ENCODE measurements at places on chromosomes 2 and 18. TPM values are rescaled to one million over a fixed set of nuclear protein-coding genes. Genes with fewer than 3 reads are reported as not detected.

- no peak overlapping the region for H3K27ac ChIP-seq
- no peak overlapping the region for H3K4me3 ChIP-seq
- DNase-seq: no peak
- no peaks in the 10 kb centered on the region for H3K4me1 ChIP-seq
Measured at GRCh38 chr2:16716024-16716423, 50.4 kb upstream of the CYRIA start.

DNA sequence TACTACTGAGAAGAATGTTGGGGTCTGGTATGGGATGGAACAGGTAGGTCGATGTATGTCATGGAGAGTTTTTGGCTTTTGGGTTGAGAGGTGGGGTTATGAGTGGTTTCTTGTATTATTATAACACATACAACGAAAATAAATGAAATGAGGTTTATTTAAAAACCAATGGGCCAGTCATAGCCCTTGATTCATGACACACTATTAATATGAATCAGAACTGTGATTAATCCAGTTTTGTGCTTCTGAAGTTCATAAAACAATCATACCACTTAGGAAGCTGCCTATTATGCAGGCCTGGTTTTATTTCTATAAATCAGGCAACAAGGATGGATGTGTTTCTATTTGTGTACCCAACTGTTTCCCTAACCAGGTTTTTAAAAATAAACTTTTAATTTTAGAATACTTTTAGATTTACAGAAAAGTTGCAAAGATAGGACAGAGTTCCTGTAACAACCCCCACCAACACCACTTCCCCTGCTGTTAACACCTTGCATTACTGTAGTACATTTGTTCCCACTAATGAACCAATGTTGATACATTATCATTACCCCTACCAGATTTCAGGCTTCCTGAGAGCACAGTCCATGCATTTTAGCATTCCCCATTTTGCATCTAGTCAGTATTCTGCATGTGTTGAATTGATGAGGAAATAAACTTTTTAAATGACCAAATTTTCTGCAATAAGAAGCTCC is 37.5 kb upstream of the NCOA1 start:
- H3K4me1 ChIP-seq: peaks cover 3% of the 10 kb centered on the region
- peak overlapping the region; percentile 55 for H3K4me3 ChIP-seq
- no peaks in the 10 kb centered on the region for H3K36me3 ChIP-seq
- H3K27me3 ChIP-seq: no peaks in the 10 kb centered on the region

The SRD5A2 gene
- 0.22 TPM for total RNA-seq

The RRM2 gene
- 5.5 TPM for total RNA-seq

DNA sequence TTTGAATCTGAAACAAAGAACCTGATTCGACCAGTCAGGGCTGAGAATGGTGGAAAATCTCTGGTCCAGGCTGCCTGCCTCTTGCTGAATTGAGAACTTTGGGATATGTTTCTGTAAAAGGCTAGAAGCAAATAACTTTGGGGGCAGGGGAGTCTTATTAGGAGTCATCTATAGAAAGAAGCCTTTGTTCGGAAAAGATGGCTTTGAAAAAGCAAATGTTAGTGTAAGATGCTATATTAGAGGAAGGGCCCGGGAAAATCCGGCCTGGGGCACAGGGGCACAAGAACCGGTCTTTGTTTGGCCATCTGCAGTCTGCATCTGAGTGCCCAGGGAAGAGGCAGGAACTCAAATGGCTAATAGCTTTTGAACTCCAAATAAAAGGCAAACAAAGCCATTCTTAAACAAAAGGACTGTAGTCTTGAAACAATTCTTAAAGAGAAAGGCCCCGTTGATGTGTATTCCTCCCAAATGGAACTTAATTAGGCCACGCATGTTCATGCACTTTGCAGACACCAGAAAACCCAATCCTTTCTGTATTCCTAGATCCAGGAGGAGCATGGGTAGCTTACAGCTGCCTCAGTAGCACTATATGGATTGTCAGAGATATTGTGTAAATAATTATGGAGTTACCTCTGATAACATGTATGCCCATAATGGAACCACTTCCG is 180.0 kb upstream of the ARL4C start:
- H3K4me1 ChIP-seq: peaks cover 15% of the 10 kb centered on the region
- no peak for DNase-seq
- no peaks in the 10 kb centered on the region for H3K27me3 ChIP-seq
- H3K36me3 ChIP-seq: no peaks in the 10 kb centered on the region

The SCN7A gene
- total RNA-seq: 3.6 TPM

The KCNJ13 gene
- not detected for total RNA-seq

The RMDN2 gene
- 10.5 TPM for total RNA-seq

DNA sequence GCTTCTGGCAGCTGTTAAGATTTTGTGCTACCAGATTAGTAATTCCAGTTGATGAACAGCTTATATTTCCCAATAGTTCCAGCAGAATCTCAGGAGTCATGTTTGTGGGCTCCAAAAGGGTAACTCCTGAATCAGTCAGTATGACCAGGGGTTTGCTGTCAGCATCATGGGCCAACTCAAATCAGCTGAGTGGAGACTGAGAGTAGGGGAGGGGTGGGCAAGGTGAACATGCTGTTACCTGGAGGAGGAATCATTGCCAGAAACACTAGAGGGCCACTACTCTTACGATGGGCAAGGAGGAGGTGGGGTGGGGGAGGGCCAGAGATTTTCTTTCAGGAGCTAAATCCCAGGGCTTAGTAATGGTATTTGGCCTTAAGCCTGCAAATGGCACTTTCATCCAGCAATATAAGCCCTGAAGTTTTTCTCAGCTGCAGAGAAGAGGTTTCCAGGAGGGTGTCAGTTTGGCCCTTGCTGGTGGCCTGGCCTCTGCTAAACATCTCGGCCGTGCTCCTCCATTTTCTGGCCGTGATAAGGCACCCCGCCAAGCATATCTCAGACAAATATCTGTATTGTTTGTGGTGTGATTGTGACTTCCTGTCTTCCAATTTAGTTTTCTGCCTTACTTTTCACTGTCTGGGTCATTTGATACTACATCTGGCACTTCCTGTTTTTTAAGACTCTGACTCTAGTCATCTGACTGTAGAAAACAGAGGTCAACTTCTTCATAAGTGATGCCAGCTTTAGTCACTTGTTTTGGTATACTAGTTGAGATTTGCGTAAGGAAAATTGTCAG is 120.5 kb upstream of the CXCR4 start:
- H3K4me3 ChIP-seq: no peak overlapping the region
- H3K27me3 ChIP-seq: no peaks in the 10 kb centered on the region
- H3K4me1 ChIP-seq: no peaks in the 10 kb centered on the region
- H3K27ac ChIP-seq: peak overlapping the region; percentile 67
- DNase-seq: peak; percentile 32

The EGR4 gene
- total RNA-seq: not detected

The RGPD3 gene
- 0.19 TPM for total RNA-seq

The LYPD6B gene
- 9.4 TPM for total RNA-seq

DNA sequence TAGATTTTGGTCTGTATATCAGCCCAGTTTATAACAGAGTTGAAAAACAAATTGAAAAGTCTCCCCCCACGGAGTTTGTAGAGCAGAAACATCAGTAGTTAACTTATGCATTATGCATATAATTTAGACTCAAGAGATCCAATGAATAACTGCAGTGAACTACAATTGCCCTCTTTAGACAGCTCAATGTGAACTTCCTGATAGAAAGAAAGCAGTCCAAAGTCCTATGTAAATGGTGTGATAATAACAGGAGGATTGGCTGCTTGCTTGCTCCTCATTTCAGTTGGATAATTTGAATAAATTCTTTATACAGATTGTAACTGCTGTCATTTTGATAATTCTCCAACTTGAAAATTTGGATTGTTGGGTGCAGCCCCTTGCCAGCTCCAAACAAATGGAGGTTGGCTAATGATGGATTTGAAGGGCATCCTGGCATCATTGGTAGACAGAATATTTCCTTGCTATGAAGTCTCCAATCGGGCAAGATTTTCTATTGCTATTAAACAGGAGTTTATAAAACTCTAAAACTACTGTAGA is 297.1 kb downstream of the ASXL3 start:
- no peaks in the 10 kb centered on the region for H3K36me3 ChIP-seq
- H3K4me3 ChIP-seq: no peak overlapping the region
- H3K4me1 ChIP-seq: no peaks in the 10 kb centered on the region
- no peaks in the 10 kb centered on the region for H3K27me3 ChIP-seq
- no peak overlapping the region for H3K27ac ChIP-seq

GRCh38 chr2:228282376-228282775 is 100.9 kb upstream of the SPHKAP start:
- no peaks in the 10 kb centered on the region for H3K4me1 ChIP-seq
- H3K27ac ChIP-seq: no peak overlapping the region
- DNase-seq: no peak

DNA sequence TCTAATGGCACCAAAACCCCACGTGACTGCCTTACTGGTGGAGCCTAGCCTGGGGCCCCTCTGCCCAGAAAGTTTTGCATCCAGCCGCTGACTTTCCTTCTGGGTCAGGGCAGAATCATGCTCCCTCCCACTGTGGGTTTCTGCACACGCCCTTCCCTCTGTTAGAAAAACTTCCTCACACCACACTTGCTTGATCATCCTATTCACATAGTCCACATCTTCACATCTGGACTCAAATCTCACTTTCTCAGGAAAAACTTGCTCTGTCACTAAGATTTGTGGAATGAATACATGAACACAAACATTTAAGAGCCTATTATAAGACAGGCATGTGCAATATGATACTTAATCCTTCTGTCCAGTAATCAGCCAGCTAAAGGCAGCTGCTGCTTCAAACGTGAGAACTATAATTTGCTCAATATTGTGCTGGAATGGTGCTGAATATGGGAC is 274.7 kb downstream of the RND3 start:
- H3K36me3 ChIP-seq: no peaks in the 10 kb centered on the region
- DNase-seq: peak; percentile 40
- H3K27ac ChIP-seq: no peak overlapping the region
- no peaks in the 10 kb centered on the region for H3K27me3 ChIP-seq
- no peaks in the 10 kb centered on the region for H3K4me1 ChIP-seq

The BOD1L2 gene
- not detected for total RNA-seq

- DNase-seq: no peak
Measured at GRCh38 chr2:156189143-156189542, 143.4 kb downstream of the NR4A2 start.
